Stimulated activated CD4-positive, alpha-beta T cell treated with anti-CD3 and anti-CD28 coated beads, Interleukin-4, amount 100 ng/mL, for 24 hours (primary cell): ENCODE measurements at places on chromosomes 6 and 20.
A peak's percentile ranks its signal among the peaks of the same experiment; 100 is the strongest.

DNA sequence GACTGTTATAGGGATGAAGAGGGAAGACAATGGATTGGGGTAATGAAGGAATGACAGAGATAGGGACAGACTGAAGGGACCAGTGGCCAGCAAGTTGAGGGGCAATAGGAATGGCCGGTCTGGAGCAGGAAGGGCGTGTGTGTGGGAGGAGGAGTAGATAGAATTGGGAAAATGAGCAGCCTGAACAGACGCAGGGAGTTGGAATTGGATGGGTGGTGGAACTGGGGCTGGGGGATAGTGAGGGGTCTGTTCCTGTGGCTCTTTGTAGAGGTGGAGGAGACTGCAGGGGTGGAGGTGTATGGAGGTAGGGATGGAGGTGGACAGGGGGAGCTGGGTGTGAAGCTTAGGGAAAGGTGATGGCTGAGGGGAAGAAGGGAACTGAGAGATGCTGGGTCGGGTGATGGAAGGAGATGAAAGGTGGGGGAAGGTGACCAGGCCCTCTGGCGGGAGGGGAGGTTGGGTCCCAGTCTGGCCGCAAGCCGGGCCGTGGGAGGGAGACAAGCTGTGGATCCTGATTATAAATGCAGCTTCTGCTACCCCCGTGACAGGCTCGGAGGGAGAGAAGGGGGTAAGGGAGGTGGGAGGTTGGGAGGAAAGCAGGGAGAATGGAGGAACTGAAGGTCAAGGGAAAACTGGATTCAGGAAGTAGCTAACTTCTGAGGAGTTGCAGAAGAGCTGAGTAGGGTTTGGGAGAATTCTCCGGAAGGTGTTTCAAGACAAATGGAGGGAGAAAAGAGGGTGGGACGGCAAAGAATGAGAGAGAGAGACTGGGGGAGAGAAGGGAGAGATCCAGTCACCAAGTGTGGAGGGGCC lies 5.2 kb downstream of the SYNGAP1 start:
- no peak for DNase-seq

DNA sequence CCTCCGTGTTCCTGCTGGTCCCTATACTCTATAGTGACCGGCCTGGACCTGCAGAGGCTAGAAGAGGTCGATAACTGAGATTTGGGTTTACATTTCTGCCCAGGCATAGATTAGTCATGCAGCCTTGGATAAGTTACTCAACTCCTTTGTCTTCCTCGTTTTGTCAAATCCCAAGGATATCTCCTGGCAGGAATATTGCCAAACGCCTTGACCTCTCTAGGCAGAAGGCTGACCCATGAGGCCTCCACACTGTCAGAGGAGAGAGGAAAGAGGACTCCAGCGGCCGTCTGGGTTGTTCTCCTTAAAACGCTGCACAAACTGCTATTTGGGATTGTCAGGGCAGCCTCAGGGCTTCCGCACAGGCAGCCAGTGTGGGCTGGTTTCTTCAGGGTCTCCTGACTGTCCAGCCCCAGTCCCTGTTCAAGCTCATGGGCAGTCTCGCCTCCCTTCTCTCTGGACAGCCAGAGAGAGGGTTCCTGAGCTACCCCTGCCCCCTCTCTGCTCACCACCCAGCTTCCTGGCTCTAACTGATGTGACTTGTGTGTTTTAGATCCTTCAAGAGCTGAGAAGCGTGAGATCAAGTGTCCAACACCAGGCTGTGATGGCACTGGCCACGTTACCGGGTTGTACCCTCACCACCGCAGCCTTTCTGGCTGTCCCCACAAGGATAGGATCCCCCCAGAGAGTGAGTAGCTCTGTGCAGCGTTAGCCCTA lies 44.7 kb upstream of the PCMTD2 start:
- no peak for DNase-seq

- no peak for DNase-seq
These were observed 29.7 kb downstream of the DOP1A start for GRCh38 chr6:83097204-83097603.

GRCh38 chr6:20400456-20401204 lies 1.0 kb upstream of the E2F3 start:
- DNase-seq = peak; percentile 44

DNA sequence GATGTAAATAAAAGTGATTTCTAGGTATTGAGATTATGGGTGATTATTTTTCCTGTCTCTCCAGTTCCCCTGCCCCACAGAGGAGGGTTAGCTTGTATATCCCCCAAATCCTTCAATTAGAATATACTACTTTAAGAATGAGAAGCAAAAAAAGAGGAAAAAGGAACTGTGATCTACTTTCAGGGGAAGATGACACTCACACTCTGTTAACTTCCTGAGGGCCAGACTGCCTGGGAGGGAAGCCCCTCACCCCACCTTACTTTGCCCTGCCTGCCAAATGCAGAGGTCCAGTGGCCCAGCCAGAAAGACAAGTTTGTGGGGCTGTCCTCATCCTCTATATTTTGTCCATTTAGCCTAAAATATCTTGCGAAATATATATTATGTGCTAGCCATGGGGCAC lies 9.2 kb upstream of the LY86 start:
- no peak for DNase-seq

DNA sequence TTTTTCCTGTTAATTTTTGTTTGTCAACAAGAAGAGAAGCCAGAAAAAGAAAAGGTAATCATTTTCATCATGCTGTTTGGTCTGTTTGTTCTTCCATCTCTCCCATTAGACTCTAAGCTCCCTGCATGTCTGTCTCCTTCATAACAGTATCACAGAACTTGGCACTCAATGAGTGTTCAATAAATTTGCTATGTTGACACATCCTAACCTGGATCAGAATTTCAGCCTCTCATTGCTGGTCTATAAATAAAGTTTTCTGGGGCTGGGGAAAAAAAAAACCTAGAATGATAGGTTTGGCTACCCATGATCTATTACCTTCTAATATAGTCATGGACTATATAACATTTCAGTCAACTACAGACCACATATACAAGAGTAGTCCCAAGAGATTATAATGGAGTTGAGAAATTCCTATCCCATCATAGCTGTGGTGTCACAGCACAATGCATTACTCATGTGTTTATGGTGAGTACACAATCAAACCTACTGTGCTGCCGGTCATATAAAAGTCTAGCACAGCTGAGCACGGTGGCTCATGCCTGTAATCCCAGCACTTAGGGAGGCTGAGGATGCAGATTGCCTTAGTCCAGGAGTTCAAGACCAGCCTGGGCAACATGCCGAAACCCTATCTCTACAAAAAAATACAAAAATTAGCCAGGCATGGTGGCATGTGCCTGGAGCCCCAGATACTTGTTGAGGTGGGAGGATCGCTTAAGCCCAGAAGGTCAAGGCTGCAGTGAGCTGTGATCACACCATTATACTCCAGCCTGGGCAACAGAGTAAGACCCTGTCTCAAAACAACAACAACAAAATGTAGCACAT lies 5.9 kb downstream of the NUDT3 start:
- DNase-seq = no peak

- no peak for DNase-seq
These were observed 22.4 kb downstream of the JAG1 start for GRCh38 chr20:10651227-10651990.

- DNase-seq = no peak
These were observed at the start of gene C20orf141 for GRCh38 chr20:2814587-2815051. Gene C20orf141, plus strand, starts transcription at chr20:2814987. Its CDS starts 198 bp downstream, at chr20:2815185.

GRCh38 chr6:3813918-3814317 lies 35.3 kb upstream of the FAM50B start:
- DNase-seq = no peak

DNA sequence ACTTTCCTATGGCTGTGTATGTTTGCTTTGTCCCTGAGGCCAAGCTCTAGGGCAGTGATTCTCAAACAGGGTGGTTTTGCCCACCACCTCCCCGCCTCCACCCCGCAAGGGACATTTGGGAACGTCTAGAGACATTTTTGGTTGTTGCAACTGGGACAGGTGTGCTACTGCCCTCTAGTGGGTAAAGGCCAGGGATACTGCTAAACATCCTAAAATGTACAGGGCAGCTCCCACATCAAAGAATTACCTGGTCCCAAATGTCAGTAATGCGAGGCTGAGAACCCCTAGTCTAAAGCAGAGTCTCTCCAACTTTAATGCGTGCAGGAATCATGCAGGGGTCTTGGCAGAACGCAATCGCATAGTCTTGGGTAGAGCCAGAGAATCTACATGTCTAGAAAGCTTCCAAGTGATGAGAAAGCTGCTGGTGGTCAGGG lies 5.1 kb downstream of the KCNS1 start:
- DNase-seq = peak; percentile 67

- DNase-seq = peak; percentile 29
These were observed 1.1 kb downstream of the TCP11 start for GRCh38 chr6:35139924-35140638.

DNA sequence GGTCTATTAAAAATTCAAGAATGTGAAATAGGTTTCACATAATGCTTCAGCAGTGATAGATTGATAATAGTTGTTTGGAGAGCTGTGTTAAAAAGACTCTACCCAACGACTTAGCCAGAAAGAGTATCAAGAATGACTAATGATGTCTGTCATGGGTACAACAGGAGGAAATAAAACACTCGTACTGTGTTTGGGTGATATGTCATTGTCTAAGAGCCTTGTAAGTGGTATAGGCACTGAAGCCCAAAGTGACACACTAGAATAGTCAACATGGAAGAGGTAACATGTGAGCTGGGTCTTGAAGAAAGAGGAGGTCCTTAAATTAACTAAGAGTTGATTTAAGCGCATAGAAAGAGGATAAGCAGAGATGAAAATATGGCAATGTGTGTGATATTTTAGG lies 471.8 kb upstream of the MAN1A1 start:
- no peak for DNase-seq

DNA sequence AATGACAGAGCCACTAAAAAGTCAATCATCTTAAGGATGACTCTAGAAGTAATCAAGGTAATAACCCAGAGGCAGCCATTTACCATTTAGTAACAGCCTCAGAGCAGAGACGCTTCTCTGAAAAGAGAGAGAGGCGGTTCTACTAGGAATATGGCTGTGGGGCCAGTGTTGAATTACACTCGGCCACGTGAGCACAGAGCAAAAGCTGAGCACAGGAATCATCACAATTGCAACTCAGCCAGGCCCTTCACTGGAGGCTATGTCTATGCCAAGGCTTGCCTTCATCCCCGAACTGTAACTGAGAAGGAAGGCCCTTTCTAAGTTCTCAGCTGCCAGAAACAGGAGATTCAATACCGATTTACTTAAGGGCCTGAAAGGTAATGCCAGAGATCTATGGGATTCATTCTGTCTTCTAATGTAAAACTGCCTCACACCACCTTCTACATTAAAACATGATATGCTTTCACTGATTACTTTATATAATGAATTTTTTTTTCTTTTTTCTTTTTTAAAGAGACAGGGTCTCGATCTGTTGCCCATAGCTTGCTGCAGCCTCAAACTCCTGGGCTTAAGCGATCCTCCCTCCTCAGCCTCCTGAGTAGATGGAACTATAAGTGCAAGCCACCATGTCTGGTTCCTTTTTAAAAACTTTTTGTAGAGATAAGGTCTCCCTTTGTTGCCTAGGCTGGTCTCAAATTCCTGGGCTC lies 67.6 kb downstream of the NUDT3 start:
- no peak for DNase-seq

- no peak for DNase-seq
These were observed 69.3 kb upstream of the EYS start for GRCh38 chr6:65776332-65776731.

DNA sequence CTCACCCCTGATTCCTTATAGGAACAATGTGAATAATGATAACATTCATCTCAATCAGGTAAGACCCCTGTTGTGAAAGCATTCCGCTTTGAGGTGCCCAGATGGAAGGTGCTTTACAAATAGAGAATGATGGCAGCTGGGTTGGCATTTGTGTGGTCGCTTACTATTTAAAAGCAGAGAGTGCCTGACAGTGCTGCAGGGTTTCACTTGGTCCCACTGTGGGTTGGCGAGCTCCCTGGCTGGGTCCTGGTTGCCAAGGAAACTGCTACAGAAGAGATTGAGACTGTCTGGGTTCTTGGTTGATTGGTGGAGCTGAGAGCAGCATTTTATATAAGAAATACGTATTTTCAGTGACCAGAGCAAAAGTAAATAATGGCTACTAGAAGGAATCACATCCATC lies 207.2 kb upstream of the KCNQ5 start:
- no peak for DNase-seq

DNA sequence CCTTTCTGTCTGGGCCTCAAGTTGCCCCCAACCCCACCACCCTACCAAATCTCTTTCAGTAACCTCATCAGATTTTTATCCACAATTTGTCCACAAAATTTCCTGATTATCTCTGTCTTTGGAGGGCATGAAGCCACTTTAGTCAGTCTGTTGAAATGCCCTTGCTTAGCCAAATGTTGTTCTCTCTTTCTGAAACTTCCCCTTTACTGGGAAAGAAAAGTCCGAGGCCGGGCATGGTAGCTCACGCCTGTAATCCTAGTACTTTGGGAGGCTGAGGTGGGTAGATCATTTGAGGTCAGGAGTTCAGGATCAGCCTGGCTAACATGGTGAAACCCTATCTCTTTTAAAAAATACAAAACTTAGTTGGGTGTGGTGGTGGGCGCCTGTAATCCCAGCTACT lies 33.8 kb downstream of the TOMM6 start:
- DNase-seq = no peak

GRCh38 chr6:144298916-144299315 lies 13.8 kb downstream of the UTRN start:
- DNase-seq = no peak

DNA sequence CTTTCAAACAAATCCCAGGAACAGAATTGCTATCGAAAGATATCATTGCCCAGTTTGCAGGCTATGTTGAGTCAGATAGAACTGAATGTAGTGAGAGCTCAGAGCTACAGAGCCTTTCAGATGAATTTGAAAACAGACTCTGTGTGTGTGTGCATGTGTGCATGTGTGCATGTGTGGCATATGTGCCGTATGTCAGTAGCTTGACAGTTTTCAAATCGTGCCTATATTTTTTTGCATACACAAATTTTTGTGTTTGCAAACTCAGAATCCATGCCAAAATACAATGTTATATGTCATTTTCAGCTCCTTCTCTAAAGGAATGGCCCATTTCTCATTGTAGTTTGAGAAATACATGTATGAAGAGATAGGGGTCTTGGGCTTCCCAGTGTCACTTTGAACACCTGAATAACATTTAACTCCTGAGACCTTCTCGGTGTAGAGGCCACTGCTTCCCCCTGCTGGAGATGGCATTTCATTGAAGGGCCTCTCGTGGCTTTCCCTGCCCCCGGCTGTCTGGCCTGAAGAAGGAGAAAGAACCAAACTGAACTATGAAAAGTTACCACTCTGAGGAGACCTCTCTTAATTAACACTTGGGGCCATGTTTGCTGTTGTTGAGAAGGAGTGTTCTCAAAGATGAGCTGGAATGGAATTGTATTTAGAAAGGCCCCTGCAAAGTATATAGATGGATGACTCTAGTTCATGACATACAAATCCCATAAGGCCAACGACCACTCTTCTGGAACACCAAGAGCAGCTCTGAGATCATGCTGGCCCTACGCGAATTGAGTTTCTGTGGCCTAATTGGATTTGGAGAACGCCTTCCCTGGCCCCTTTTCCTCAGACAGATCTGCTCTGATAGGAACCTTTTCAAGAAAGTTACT lies 58.7 kb downstream of the VAPB start:
- peak; percentile 50 for DNase-seq

- DNase-seq = no peak
These were observed 862.6 kb downstream of the KIF16B start for GRCh38 chr20:15710636-15711035.
